ENCODE measurements at places on chromosomes 2 and 18. TPM values are rescaled to one million over a fixed set of nuclear protein-coding genes. Genes with fewer than 3 reads are reported as not detected.

- no peaks in the 10 kb centered on the region for H3K36me3 ChIP-seq
- no peak overlapping the region for H3K27ac ChIP-seq
- H3K4me1 ChIP-seq = peaks cover 11% of the 10 kb centered on the region
- H3K27me3 ChIP-seq = no peaks in the 10 kb centered on the region
- DNase-seq = peak; percentile 61
Observed at GRCh38 chr2:147045113-147045512, 799.7 kb upstream of the ACVR2A start.

DNA sequence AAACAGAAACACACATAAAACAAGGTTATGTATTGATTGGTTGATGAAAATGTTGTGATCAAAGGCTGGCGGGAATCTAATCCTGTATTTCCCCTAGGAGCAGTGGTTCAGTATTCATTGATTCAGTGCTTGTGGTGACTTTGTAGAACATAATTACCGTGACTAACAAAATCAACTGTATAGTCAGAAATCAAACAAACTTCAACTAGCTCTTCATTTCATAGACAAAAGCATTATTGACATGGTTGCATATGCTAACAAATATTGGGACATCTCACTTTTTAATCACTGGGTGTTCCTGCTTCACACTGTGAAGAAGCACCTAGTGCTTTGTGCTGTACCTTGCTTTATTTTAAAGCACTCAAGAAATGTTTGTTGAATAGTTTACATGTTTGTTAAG is 41.4 kb downstream of the USP14 start:
- H3K27me3 ChIP-seq = no peaks in the 10 kb centered on the region
- DNase-seq = no peak
- H3K4me1 ChIP-seq = no peaks in the 10 kb centered on the region
- no peaks in the 10 kb centered on the region for H3K36me3 ChIP-seq
- H3K27ac ChIP-seq = no peak overlapping the region
- no peak overlapping the region for H3K4me3 ChIP-seq

- H3K27me3 ChIP-seq = no peaks in the 10 kb centered on the region
- peak overlapping the region; percentile 76 for H3K27ac ChIP-seq
- peak overlapping the region; percentile 26 for H3K4me3 ChIP-seq
- H3K4me1 ChIP-seq = peaks cover 37% of the 10 kb centered on the region
- no peaks in the 10 kb centered on the region for H3K36me3 ChIP-seq
- DNase-seq = peak; percentile 77
Observed at GRCh38 chr2:241354668-241355658, 1.1 kb upstream of the FARP2 start.

- H3K36me3 ChIP-seq = no peaks in the 10 kb centered on the region
- H3K27me3 ChIP-seq = no peaks in the 10 kb centered on the region
- DNase-seq = no peak
- H3K27ac ChIP-seq = no peak overlapping the region
Observed at GRCh38 chr2:100742277-100743254, 77.4 kb upstream of the NPAS2 start.

Gene MPHOSPH10
- 53.2 TPM for total RNA-seq

Gene CHPF
- 26.4 TPM for total RNA-seq

DNA sequence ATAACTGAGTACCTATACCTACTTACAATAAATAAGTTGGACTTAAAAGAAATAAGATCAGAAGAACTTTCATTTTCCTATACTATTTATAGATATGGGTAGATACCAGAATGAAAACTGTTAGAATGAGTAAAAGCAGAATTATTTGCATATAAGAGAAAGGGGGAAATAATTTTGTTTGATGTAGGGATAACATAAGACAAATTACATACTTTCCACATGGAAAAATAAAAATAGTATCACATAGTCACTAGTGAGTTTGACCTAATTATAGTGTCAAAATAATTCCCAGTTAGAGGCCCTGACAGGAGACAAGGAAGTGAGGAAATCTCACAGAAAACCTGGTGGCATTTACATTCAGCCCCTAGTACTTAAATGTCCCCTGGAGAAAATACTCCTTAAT is 28.6 kb downstream of the KCMF1 start:
- no peaks in the 10 kb centered on the region for H3K27me3 ChIP-seq
- no peaks in the 10 kb centered on the region for H3K36me3 ChIP-seq
- no peak overlapping the region for H3K27ac ChIP-seq
- H3K4me3 ChIP-seq = no peak overlapping the region

DNA sequence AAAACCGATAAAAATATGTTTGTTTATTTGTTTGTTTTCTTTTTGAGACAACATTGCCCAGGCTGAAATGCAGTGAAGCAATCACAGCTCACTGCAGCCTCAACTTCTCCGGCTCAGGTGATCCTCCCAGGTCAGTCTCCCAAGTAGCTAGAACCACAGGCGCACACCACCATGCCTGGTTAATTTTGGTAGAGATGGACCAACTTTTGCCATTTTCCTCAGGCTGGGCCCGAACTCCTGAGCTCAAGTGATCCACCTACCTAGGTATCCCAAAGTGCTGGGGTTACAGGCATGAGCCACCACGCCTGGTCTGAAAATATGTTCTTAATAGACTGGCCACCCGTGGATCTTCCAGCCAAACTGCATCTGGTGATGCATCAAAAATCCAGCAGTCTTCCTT is 1482.7 kb upstream of the NXPH2 start:
- H3K4me1 ChIP-seq = no peaks in the 10 kb centered on the region
- no peaks in the 10 kb centered on the region for H3K36me3 ChIP-seq
- H3K27me3 ChIP-seq = no peaks in the 10 kb centered on the region
- H3K4me3 ChIP-seq = no peak overlapping the region

Gene GPN1
- total RNA-seq = 45.9 TPM

- H3K4me1 ChIP-seq = peaks cover 5% of the 10 kb centered on the region
- H3K4me3 ChIP-seq = no peak overlapping the region
- no peaks in the 10 kb centered on the region for H3K36me3 ChIP-seq
- no peak overlapping the region for H3K27ac ChIP-seq
- H3K27me3 ChIP-seq = no peaks in the 10 kb centered on the region
- DNase-seq = no peak
Observed at GRCh38 chr2:68831686-68832232, 39.4 kb downstream of the BMP10 start.

GRCh38 chr2:168208652-168209051 is 38.7 kb downstream of the STK39 start:
- DNase-seq = no peak
- peaks cover 27% of the 10 kb centered on the region for H3K4me1 ChIP-seq
- no peak overlapping the region for H3K27ac ChIP-seq

All from Caco-2 (cell line).